Stimulated activated CD4-positive, alpha-beta T cell treated with anti-CD3 and anti-CD28 coated beads, Interleukin-1b, Interleukin-23, amount 100 ng/mL, for 24 hours (primary cell): ENCODE measurements at places on chromosomes 16 and 17.

- DNase-seq, result no peak
Measured at GRCh38 chr17:78125976-78126894, 2.3 kb downstream of the TMC6 start.

DNA sequence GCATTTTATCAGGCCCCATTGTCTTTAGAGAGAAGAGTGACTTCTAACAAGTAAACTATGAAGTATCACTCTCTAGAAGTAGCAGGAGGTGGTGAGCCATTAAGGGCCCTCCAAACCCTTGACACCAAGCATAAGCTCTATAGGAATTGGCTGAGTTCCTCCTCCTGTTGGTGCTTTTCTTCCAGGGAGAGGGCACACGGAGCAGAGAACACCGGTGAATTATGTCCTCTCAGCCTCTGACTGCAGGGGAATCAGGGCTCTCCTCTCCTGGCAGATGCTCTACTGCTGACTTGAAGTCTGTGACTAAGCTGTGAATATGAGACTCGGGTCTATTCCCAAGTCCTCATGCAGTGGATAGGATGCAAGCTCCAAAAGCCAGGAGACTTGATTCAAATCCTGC is 32.3 kb downstream of the CHD9 start:
- DNase-seq, result no peak

DNA sequence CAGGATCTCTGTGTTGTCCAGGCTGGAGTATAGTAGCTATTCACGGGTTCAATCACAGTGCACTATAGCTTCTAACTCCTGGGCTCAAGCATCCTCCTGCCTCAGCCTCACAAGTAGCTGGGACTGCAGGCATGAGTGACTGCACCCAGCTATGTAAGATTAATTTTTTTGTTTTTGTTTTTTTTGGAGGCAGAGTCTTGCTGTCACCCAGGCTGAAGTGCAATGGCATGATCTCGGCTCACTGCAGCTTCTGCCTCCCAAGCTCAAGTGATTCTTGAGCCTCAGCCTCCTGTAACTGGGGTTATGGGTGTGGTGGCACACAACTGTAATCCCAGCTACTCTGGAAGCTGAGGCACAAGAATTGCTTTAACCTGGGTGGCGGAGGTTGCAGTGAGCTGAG is 15.8 kb downstream of the PPM1D start:
- DNase-seq, result no peak

DNA sequence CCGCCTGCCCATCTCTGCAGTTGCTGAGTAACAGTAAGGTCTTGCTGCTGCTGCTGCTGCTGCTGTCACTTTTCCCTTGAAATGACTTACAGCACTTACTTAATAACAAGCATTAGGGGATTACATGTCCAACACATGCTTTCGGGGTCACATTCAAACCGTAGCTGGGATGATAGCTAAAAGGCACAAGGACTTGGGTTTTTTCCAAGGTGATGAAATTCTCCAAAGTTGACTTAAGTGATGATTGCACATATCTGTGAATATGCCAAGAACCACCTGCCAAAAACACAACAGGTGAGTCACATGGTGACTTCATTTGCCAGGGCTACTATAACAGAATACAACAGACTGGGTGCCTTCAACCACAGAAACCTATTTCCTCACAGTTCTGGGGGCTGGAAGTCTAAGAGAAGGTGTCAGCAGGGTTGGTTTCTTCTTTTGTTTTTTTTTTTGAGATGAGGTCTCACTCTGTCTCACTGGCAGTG is 121.9 kb upstream of the TNRC6C start:
- no peak for DNase-seq

DNA sequence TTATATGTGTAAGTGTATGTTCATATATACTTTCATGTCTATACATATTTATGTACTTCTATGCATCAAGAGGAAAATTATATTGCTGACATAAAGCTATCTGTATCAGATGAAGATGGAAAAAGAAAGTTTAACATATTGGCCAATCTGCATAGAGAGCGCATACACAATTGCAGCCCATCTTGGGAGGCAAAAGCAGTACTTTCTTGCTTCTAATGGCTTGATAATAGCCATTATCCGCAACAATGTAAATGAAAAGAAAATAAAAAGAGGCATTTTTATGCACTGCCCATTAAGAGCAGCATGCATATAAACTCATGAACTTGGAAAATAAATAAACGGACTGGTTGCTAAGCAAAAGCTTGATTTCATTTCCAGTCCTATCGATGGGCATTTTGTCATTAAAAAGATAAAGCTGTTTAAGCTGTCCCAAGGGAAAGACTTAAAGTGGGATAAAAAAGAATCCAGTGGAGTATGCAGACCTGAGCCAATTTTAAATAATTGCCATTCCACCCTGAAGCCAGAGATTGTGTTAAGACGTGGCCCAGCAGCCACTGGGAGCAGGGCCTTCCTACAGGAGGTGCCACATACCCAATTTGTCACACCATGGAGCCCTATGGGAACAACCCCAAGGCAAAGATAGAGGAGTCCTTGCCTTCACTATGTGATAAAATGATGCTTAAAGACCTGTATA is 183.6 kb upstream of the CDH11 start:
- no peak for DNase-seq

- DNase-seq, result peak; percentile 58
Measured at GRCh38 chr16:57084257-57084770, 8.1 kb upstream of the CPNE2 start.

DNA sequence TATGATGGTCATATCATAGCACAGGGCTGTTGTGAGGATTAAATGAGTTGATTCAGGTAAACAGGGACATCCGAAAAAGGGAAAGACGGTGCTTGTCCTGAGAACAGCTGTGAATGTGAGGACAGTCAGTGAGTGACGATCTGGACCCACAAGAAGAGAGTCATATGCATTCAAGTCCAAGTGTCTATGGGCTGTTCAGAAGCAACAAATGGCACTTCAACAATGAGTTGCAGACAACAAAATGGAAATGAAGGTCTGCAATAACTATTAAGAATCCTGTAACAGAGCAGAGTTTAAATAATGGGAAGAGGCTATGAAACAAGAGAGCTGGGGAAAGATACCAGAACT is 100.3 kb downstream of the ADCY9 start:
- DNase-seq, result no peak

- no peak for DNase-seq
Measured at GRCh38 chr17:6392609-6393350, 42.1 kb downstream of the AIPL1 start.

- no peak for DNase-seq
Measured at GRCh38 chr17:21388944-21389343, 12.8 kb downstream of the KCNJ12 start.

DNA sequence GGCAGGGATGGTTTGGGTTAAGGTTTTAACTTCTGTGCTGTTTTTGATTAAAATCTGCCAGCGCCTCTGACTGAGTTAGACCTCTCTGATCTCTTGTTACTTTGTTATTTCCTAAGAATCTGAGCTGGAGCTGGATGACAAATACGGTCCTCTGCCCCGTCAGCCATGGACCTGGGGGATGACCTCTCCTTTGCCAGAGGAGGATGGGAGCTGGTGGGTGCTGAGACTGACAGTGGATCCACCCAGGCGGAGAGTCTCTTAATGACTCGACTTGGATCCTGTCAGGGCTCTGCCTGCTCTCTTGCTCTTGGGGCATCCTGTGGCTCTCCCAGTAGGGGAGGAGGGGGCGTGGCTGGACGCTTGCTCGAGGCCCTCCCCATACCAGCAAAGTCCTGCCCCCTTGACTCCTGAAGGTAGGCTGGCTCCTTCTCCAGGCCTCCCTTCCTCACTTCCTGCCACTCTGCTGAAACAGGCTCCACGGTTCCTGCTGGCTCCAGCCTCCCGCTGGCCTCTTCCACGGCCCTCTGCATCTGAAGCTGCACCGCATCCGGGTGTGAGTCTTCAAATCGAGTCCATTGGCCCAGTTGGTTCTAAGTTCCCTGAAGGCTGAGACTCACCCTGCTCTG is 24.8 kb upstream of the MAP3K14 start:
- no peak for DNase-seq

DNA sequence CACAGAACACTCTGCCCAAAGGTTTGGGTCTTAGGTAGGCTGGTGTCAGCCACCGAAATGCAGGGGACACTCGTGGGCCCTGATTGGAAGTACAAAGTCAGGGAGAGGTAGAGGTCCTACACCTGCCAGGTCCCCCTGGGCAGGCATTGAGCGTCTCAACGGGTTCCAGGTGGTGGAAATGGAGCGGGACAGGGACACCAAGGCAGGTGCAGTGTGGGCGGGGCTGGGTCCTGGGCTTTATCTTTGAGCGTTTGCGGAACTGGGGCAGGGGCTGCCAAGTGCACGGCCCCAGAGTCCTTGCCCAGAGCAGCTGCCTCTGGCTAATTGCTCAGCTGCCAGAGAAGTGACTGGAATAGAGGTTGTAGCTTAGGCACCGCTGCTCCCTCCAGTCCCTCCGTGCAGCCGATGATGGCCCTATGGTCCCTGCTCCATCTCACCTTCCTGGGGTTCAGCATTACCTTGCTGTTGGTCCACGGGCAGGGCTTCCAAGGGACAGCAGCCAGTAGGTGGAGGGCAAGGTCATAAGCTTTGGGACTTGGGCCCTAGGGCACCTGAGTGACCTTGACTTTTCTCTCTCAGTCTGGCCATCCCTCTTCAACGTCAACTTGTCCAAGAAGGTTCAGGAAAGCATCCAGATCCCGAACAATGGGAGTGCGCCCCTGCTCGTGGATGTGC is at the start of gene ZACN:
ZACN (plus strand) TSS at position 323 of the 675 bp plus-strand sequence; CDS start at position 406, 83 bp downstream.
- no peak for DNase-seq

- no peak for DNase-seq
Measured at GRCh38 chr16:25707553-25707952, 15.8 kb downstream of the HS3ST4 start.

- no peak for DNase-seq
Measured at GRCh38 chr16:67301080-67301782, 21.9 kb downstream of the PLEKHG4 start.

DNA sequence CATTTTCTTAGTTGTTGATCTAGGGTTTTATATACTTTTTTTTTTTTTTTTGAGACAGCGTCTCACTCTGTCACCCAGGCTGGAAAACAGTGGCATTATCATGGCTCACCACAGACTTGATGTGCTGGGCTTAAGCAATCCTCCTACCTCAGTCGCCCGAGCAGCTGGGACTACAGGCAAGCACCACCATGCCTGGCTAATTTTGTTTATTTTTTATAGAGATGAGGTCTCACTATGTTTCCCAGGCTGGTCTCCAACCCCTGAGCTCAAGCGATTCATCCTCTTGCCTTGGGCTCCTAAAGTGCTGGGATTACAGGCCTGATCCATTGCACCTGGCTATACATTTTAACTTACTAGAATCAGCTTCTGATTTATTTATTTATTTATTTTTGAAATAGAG is 34.2 kb upstream of the ATP2A3 start:
- DNase-seq, result no peak

- DNase-seq, result no peak
Measured at GRCh38 chr16:92431-93339, 14.7 kb downstream of the MPG start.

GRCh38 chr16:65739518-65739917 is 617.7 kb upstream of the CDH11 start:
- no peak for DNase-seq

- DNase-seq, result peak; percentile 21
Measured at GRCh38 chr16:70737377-70738082, 51.7 kb upstream of the MTSS2 start.

- DNase-seq, result no peak
Measured at GRCh38 chr16:87585442-87586200, 16.7 kb upstream of the JPH3 start.

DNA sequence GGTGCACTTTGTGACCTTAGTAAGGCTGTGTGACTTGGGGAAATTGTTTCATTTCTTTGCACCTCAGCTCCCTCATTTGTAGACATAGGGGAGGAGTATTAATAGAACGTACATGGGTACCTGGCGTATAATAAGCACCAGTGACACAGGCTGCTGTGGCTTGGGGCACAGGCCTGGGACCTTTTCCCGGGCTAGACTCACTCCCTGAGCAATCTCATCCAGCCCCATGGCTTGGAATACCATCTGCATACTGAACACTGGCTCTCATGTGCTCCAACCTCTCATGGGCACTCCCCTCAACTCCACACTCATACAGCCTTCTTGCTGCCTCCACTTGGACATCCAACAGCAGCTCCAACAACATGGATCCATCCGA is 41.0 kb upstream of the MRPS23 start:
- DNase-seq, result no peak

GRCh38 chr16:72935896-72936295 is 112.0 kb downstream of the ZFHX3 start:
- DNase-seq, result no peak

DNA sequence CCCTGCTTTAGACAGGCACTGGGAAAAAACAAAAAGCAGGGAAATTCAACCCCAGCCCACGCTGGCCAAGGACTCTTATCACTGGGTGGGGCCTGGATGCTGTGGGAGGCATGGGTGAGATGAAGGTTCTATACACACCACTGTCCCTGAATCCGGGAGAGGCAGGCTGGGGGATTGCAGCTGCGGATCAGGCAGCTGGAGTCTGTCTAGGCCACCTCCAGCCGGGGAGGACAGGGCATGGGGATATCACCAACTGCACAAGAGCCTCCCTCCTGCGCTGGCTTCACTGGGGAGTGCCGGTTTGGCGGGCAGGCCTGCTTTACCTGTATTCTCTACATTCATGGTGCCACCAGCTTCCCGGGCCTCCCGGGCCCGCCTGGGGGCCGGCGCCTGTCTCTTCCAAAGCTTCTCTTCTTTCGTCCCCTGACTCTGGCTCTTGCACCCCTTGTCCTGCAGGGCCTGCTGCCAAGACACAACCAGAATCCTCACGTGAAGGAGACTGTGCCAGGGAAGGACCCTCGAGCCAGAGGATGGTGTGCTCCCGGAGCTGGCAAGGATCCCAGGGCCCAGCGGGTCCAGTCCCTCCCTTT is 13.9 kb downstream of the KIFC3 start:
- DNase-seq, result no peak

- no peak for DNase-seq
Measured at GRCh38 chr17:72152387-72152929, 31.6 kb downstream of the SOX9 start.

DNA sequence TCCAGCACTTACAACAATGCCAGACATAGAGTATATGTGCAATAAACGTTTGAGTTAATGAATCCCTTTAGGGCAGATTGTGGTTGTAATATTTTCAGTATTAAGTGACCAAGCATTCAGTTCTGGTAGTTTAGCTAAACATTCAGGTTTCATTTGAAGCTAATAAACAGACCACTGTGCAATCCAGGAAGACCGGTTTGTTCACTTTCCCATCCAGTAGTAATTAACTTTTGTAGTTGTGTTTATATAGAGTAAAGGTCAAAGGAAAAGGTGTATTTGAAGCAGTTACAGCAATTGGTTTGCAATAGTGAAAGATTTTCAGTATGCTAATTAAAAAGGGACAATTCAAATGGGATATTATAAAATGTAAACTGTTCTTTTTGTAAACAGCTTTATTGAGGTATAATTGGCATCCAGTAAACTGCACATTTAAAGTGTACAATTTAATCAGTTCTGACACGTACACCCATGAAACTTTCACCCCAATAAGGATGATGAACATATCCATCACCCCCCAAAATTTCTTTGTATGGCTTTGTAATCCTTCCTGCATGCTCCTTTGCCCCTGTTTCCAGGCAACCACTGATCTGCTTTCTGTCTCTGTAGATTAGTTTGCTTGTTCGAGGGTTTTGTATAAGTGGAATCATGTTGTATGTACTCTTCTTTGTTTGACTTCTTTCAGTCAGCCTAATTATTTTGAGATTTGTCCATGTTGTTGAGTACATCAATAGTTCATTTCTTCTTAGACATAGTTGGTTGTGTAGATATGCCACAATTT is 26.3 kb downstream of the MRTFB start:
- DNase-seq, result no peak
